MM.1S (cell line): ENCODE measurements at places on chromosomes 1 and 21.

DNA sequence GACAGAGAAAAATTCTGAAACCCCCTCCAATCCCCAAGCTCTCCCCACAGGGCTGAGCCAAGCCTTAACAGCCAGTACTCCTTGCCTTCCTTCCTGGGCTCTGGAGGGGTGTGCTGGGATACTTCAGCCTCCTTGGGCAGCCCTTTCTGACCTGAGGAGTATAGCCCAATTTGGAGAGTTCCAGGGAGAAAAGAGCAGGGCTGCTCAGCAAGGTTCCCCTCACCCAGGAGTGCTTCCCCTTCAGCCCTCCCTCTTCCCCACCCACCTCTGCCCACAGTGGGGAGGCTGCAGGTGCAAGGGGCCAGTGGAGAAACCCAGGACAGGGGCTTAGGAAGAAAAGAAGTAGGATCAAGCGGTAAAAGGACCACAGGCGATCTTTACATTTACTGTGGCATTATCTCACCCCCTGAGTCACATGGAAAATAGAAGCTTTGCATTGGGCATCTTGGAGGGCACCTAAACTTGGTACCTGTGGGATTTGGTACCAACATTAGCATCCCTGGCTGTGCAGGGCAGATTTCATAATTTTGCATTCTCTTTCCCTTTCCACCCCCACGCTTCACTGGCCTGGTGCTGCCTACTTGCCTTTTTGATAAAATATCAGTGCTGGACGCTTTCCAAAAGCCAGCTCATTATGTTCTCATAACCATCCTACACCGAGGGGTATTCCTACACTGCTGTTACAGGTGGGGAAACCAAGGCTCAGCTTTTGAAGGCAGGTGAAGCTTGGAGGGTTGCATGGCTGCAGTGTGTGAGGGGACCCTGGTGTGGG is 2.8 kb upstream of the ADORA1 start:
- H3K27ac ChIP-seq = no peak overlapping the region
- no peak overlapping the region for H3K4me3 ChIP-seq
- H3K27me3 ChIP-seq = peaks cover 51% of the 10 kb centered on the region
- H3K4me1 ChIP-seq = peaks cover 17% of the 10 kb centered on the region; the same call in 1 of the 2 replicates
- DNase-seq = no peak

DNA sequence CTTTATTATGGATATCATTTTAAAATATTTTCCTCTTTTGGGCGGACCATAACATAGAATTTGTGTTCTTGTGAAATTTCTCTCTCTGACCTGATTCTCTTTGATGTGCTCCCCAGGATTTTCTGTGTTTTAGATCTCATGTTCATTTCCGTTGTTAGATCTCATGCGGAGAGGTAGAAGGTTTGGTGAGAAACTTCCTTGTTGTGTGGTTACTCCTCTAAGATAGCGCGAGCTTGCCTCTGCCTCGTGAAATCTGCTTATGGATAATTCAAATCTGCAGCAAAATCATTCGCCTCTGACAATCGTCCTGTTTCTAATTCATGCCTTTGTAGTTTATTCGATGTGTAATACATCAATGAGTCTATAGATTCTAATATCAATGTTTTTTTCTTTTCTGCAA is 580.4 kb downstream of the USP25 start:
- no peak overlapping the region for H3K4me3 ChIP-seq
- no peak for DNase-seq
- H3K4me1 ChIP-seq = peaks cover 3% of the 10 kb centered on the region; the same call in 1 of the 2 replicates
- no peaks in the 10 kb centered on the region for H3K36me3 ChIP-seq
- no peaks in the 10 kb centered on the region for H3K27me3 ChIP-seq
- no peak overlapping the region for H3K27ac ChIP-seq

- H3K27ac ChIP-seq = no peak overlapping the region
- H3K27me3 ChIP-seq = no peaks in the 10 kb centered on the region
- no peaks in the 10 kb centered on the region for H3K36me3 ChIP-seq
- H3K4me3 ChIP-seq = no peak overlapping the region
- no peaks in the 10 kb centered on the region for H3K4me1 ChIP-seq
- peak; percentile 46 for DNase-seq
Observed at GRCh38 chr1:196535727-196536126, 72.5 kb downstream of the KCNT2 start.

GRCh38 chr1:77556045-77556444 is 126.4 kb downstream of the ZZZ3 start:
- no peaks in the 10 kb centered on the region for H3K4me1 ChIP-seq
- no peak overlapping the region for H3K4me3 ChIP-seq
- no peak overlapping the region for H3K27ac ChIP-seq
- DNase-seq = no peak

GRCh38 chr1:80917225-80917624 is 883.5 kb upstream of the ADGRL2 start:
- H3K4me3 ChIP-seq = no peak overlapping the region
- H3K27me3 ChIP-seq = no peaks in the 10 kb centered on the region
- no peak overlapping the region for H3K27ac ChIP-seq

GRCh38 chr1:106956721-106957120 is 99.8 kb upstream of the PRMT6 start:
- no peak for DNase-seq
- H3K27ac ChIP-seq = no peak overlapping the region
- H3K4me1 ChIP-seq = no peaks in the 10 kb centered on the region
- H3K36me3 ChIP-seq = no peaks in the 10 kb centered on the region
- H3K4me3 ChIP-seq = no peak overlapping the region

- no peak for DNase-seq
- H3K4me1 ChIP-seq = no peaks in the 10 kb centered on the region
- H3K36me3 ChIP-seq = no peaks in the 10 kb centered on the region
- no peak overlapping the region for H3K4me3 ChIP-seq
- no peak overlapping the region for H3K27ac ChIP-seq
- H3K27me3 ChIP-seq = no peaks in the 10 kb centered on the region
Observed at GRCh38 chr1:180358649-180359048, 128.6 kb downstream of the LHX4 start.

DNA sequence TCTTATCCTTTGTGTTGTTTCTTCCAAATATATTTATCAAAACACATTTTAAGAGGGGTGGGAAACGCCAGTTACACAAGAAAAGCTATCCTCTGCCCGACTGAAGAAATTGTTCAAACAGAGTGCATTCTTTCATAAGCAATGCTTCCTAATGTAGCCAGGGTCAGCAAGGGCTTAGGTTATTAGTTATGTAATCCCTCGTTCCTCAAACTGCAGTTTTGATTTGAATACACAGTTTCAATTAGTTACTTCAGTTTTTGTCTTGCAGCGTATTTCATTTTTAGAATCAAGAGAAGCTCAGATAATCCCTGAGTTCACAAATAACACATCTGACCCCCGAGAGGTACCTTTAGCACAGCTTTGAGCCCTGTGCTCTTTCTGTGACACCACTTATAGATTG is 141.7 kb upstream of the NRIP1 start:
- H3K27ac ChIP-seq = no peak overlapping the region
- no peak overlapping the region for H3K4me3 ChIP-seq
- H3K27me3 ChIP-seq = no peaks in the 10 kb centered on the region
- H3K4me1 ChIP-seq = no peaks in the 10 kb centered on the region
- no peaks in the 10 kb centered on the region for H3K36me3 ChIP-seq

DNA sequence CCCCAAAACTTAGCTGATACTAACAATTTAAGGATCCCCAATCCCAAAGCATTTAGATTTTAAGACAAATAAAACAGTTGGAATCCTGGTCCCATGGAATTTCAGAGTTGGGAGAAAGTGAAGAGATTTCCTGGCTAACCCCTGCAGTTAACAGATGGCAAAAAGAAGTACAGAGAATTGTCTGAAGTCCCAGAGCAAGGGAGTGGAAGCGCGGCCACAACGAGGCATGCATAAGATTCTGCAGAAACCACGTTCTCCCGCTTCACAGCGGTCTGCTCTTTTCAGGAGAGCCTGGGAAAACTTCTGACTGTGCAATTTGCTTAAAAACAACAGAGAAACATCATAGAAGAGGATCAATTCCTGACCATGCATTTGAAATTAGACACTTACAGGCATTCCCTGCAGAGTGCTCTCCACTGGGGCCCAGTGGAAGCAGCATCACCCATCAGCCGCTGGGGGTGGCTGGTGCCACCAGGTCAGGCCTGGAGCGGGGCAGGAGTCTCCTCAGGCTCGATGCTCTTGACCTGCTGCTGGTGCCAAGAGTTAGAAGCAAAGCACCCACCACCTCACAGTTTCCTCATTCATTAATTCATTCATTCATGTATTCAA is 226.7 kb upstream of the POU3F1 start:
- DNase-seq = no peak
- no peak overlapping the region for H3K4me3 ChIP-seq
- no peaks in the 10 kb centered on the region for H3K4me1 ChIP-seq
- no peaks in the 10 kb centered on the region for H3K36me3 ChIP-seq

DNA sequence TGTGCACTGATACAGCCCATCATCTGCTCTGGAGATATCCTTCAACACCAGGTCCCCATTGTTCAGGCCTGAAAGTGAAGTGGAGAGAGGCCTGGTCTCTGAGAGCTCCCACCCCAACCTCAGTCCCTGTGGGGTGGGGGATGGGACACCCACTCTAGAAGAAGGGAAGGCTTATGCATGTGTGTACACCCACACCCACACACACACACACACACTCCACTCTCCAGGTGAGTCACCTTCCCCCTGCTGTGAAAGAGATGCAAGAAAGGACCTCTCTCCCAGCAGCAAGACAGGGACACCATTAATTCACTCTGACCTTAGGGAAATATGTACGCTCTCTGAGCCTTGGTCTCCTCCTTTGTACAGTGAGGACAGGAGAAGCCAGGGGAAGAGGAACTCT is 5.9 kb downstream of the VSIG8 start:
- no peak for DNase-seq
- H3K27ac ChIP-seq = no peak overlapping the region
- H3K4me1 ChIP-seq = peaks cover 4% of the 10 kb centered on the region; the same call in 1 of the 2 replicates

DNA sequence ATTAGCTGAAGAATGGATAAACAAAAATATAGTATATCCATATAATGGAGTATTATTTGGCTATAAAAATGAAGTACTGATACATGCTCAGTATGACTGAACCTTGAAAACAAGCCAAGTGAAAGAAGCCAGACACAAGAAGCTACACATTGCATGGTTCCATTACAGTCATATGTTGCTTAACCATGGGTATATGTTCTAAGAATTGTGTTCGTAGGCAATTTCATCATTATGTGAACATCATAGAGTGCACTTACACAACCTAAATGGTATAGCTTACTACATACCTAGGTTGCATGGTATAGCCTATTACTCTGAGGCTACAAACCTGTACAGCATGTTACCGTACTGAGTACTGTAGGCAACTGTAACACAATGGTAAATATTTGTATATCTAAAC is 28.6 kb upstream of the FCAMR start:
- H3K4me3 ChIP-seq = no peak overlapping the region
- H3K4me1 ChIP-seq = peaks cover 6% of the 10 kb centered on the region
- no peaks in the 10 kb centered on the region for H3K27me3 ChIP-seq
- no peaks in the 10 kb centered on the region for H3K36me3 ChIP-seq
- no peak overlapping the region for H3K27ac ChIP-seq

DNA sequence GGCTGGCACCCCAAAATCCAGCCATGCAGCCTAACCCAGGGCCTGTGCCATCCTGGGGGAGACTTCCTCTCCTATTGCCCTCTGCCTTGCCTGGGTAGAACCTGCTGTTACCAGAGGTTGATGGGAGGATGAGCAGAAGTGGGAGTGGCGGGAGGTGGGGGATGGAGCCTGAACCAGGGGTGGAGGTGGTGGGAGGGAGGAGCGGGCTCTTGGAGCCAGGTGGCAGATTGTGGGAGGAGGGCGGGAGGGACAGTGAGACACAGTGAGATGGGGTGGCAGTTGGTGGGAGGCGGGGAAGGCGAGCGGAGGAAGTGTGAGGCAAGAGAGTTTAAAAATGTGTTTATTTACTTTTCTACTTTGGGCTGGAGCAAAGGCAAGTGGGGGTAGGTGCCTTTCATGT is 87.3 kb downstream of the KCNJ6 start:
- H3K27ac ChIP-seq = no peak overlapping the region
- no peaks in the 10 kb centered on the region for H3K36me3 ChIP-seq

DNA sequence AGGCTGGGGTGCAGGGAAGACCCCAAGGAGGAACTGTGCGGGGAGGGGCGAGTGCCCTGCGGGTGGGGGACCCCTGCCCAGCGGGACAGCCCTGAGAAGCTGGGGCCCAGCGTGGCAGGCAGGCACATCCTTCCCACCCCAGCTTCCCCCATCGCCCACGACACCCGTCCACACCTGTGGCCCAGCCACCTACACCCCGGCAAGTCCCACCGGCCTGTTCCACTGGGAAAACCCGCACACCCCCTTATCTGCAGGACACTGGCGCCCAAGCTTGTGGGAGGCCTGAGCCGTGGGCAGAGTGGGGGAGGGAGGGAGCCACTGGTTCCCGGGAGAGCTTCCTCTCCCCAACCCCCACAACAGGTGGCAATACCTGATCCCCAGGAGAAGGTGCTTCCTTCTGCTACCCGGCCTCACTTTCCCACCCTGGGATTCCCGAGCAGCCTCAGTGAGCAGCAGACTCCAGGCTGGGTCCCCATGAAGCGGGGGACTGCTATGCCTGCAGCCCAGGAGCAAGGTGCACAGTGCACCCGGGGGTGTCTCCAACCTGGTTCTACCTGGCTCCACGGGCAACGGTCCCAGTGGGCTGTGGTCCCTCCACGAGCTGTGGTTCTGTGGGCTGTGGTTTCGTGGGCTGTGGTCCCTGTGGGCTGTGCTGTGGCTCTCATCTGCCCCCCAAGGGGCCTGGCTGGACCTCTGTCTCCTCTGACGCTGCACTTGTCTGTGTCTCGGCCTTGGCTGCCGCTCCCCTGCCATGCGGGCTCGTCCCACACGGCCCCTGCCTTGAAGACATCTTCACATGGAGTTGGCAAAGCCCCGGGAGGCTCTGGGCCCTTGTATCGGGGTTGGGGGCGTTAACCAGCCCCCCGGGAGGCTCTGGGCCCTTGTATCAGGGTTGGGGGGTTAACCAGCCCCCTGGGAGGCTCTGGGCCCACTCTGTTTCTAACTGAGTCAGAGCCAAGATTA is 37.8 kb upstream of the POFUT2 start:
- H3K4me1 ChIP-seq = no peaks in the 10 kb centered on the region
- no peak for DNase-seq
- H3K27ac ChIP-seq = no peak overlapping the region
- H3K27me3 ChIP-seq = peaks cover 97% of the 10 kb centered on the region
- H3K36me3 ChIP-seq = no peaks in the 10 kb centered on the region
- H3K4me3 ChIP-seq = no peak overlapping the region

- no peaks in the 10 kb centered on the region for H3K27me3 ChIP-seq
- DNase-seq = no peak
- H3K4me3 ChIP-seq = no peak overlapping the region
Observed at GRCh38 chr1:27618341-27619082, 14.6 kb upstream of the AHDC1 start.

DNA sequence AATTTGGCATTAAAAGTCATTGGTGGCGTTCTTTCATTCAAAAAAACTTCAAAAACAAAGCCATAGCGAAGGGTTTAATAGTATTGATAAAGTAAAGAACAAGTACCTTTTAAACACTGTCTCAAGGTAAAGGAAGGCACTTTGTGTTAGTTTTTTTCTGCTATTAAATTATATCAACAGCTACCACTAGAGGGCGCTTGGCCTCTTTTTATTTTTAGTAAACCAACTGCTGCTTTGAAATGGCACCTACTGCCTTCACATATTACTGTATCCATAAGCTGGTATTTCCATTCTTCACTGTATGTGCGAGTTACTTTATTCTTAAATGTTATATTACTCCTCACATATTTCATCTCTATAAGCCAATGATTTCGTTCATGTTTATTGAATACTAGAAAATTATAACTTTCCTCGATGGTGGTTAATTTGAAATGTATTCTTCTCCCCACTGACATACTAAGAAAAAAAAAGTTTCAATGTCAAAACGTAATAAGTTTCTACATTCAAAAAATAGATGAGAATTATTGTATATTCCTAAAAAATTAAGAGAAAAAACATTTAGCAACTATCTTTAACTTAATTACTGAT is 125.7 kb upstream of the CXADR start:
- H3K27me3 ChIP-seq = no peaks in the 10 kb centered on the region
- peak; percentile 75 for DNase-seq
- no peaks in the 10 kb centered on the region for H3K36me3 ChIP-seq
- H3K4me1 ChIP-seq = no peaks in the 10 kb centered on the region
- no peak overlapping the region for H3K4me3 ChIP-seq
- H3K27ac ChIP-seq = no peak overlapping the region
